ENCODE measurements at places on chromosomes 5 and 9.

- DNase-seq: no peak
Observed at GRCh38 chr5:132268769-132269551, 11.5 kb downstream of the PDLIM4 start.

GRCh38 chr5:98929710-98930298 is 997 bp upstream of the CHD1 start:
- no peak for DNase-seq

GRCh38 chr5:6497262-6497661 is 48.6 kb downstream of the UBE2QL1 start:
- DNase-seq: no peak

GRCh38 chr9:114953959-114954358 is 23.6 kb upstream of the TNFSF8 start:
- DNase-seq: no peak

GRCh38 chr5:160616712-160617497 is 195.2 kb downstream of the PTTG1 start:
- DNase-seq: no peak

GRCh38 chr5:151647320-151647861 is 39.3 kb downstream of the SPARC start:
- DNase-seq: no peak

DNA sequence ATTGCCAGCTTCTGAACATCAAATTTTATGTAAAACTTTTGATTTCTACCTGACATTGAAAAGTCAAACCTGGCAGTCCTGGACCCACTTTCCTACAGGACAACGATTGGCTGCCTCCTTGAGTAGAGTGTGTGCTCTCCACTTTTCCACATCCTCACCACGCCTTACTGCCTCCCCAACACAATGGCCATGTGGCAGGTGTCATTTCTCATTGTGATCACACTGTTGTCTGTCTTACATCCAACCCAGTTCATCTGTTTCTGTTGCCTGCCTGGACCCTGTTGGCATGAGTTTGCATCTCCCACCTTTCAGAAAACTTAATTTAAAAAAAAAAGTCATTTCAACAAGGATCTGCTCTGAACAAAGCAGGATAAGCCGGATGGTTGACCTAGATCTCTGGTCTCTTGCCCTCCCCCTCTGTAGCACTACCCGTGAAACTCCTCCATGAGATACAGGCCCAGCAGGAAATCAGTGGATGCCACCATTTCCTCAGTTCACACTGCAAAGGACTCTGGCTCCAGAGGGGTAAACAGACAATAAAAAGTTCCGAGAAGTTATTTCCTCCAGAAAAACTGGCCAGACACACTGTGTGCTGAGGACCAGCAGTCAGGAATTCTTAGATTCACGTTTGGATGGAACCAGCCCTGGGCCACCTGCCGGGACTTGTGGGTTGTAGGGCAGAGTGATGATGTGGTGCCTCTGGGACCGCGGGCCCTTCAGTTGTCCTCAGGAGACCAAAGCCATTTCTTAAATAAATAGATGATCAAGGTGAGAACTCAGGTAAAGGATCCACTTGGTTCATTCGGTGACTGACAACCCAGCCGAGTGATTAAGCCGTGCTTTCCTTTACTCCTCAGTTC is 48.6 kb downstream of the AMBP start:
- no peak for DNase-seq

- DNase-seq: no peak
Observed at GRCh38 chr5:97968346-97968745, 785.3 kb upstream of the RIOK2 start.

DNA sequence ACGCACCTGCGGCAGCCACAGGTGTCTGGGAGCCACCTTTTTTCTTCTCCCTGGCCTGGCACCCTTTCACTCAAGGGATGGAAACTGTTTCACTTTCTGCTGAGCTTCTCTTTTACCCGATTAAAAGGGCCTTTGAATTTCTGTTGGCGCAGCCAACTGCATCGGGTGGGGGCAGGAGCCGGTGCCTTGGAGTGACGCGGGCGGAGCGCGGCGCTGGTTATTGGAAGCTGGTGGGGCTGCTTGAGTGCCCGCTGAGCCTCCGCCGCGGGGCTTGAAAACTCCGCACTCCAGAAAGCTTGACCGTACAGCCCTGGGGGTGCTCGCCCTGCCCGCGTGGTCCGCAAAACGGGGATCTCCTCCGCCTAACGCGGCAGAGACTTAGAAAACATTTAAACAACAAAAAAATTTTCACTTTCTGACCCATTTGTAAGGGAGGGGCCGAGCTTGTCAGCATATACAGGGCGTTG is 52.0 kb upstream of the TJP2 start:
- peak; percentile 23 for DNase-seq

DNA sequence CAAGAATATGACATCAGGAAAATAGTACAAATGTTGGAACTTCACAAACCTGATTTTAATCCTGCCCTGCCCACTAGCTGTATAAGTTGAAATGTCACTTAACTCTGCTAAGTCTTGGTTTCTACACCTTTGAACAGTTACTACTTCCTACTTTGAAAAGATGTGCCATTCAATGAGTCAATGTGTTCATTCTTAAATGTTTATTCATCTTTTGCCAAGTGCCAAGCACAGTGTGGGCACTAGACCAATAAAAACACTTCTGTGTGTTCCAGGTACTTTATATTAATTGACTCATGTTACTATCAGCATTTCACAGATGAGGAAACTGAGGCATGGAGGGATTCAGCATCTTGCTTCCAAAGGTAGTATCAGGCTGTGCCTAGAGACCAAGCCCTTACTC is 12.8 kb downstream of the PDCL start:
- no peak for DNase-seq

GRCh38 chr5:160524827-160525226 is 103.2 kb downstream of the PTTG1 start:
- no peak for DNase-seq

GRCh38 chr5:128538250-128539037 is 399 bp upstream of the FBN2 start:
- no peak for DNase-seq

DNA sequence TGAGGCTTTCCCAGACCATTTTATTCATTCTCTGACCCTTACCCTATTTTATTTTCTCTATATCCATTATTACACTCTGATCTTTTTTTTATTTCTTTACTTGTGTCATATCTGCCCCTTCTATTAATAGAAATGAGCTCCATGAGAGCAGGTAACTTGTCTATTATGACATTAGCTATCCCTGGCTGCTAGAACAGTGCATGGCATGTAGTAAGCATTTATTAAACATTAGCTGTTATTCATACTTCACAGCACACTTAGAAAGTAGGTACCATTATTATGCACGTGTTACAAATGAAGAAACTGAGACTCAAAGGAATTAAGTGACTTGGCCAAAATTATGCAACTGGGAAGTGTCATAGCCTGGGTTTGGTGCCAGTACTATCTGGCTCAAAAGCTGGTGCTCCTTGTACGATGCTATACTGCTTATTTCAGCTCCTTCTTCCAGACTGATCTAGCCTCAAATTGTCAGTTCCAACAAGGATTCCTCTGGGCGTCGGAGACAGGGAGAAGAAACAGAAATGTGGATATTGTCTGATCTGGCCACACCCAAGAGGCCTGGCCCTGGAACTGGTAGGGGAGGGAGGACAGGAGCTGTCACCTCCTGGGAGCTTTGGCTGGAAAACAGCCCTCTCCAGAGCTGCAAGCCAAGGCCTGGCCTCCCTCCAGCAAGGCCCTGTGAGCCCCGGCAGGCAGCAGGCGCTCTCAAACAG is 10.8 kb upstream of the NIPAL4 start:
- DNase-seq: no peak

GRCh38 chr5:40685976-40686486 is 6.3 kb downstream of the PTGER4 start:
- DNase-seq: no peak

DNA sequence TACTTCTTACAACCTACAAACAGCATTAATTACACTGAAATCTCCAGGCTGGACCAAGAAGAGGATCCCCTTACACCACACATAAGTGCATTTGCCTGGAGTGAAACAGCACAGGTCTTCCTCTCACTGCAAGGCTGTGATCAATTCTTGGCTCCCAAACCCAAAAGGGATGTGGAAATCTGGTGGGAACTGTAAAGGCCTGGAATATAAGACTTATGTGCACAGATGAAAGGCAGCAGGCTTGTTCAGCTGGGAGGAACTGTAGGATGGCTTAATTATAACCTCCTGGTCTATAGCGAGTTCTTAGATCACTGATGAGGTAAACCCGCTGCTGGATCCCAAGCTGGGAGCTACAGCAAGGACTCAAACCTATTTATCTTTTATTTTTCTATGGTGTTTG is 182.9 kb upstream of the TNC start:
- no peak for DNase-seq

DNA sequence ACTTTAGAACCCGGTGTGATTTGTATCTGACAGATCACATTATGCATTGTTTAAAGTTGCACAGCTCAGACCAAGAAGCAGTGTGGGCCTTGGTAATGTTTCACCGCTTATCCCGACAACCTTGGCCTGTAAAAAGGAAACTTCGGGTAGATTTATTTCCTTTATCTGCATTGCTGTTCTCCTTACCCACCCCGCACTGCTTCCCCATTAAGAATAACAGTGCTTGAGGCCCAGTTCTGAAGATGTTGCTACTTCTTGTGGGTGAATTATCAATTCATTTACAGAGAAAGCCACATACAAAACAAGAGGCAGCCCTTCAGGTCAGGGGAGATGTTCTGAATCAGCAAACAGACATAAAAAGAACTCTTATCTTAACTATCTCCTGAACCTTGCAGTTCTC is 8.4 kb downstream of the SMARCA2 start:
- DNase-seq: no peak

DNA sequence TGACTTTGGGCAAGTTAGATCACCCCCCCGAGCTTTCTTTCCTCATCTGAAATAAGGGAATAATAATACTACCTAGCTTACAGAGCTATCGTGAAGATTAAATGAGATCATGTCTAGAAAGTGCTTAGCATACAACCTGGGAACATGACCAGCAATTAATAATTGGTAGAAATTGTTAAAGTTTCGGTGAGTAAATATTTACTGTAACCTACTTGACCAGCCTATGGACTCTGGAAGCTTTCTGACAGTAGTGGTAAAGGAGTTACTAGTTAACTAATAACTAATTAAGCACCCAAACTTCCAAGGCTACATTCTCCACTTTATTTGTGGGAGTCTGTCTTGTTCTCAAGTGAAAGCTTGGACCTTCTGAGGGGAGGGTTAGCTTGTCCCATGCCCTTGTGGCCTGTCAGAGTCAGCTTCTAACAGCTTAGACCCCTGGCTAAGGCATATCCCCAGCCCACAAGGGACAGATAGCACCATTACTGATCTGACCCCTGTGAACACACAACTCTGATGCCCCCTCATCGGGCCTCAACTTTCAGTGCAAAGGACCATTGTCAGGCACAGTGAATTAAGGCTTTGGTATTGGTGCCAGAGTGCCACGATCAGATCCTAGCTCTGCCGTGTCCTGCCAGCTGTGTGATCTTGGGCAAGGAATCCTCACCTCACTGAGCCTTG is 58.7 kb upstream of the SAP30L start:
- DNase-seq: no peak

- no peak for DNase-seq
Observed at GRCh38 chr9:132770770-132771310, 100.6 kb downstream of the GTF3C4 start.

- DNase-seq: no peak
Observed at GRCh38 chr9:87682618-87683017, 43.3 kb upstream of the CTSL start.

GRCh38 chr9:127351182-127352166 is 45.5 kb upstream of the SLC2A8 start:
- no peak for DNase-seq

GRCh38 chr9:18857334-18857733 is 175.7 kb downstream of the SAXO1 start:
- no peak for DNase-seq

GRCh38 chr5:179794171-179794570 is 385 bp downstream of the LTC4S start:
- no peak for DNase-seq

DNA sequence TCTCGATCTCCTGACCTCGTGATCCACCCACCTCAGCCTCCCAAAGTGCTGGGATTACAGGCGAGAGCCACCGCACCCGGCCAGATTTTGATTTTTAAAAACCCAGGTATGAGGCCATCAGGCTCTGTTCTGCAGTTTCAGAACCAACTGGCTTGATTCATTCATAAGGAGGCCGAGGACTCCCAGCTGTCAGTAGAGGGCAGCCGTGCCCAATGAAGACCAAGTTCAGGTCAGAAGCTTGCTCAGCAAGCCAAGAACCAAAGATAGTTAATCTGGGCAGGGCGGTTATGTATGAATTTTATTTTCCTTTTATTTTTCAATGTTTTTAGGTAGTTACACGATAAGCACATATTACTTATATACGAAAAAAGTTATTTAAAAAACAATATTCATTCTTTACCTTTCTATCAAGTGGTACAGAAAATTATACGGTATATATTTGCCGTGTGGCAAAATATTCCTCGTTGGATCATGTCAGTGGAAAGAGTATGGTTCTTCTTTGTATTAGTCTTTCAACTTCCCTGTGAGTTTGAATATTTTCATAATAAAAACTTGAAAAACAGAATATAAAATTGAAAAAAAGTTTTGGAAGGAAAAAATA is 18.0 kb downstream of the MGAT1 start:
- DNase-seq: no peak

DNA sequence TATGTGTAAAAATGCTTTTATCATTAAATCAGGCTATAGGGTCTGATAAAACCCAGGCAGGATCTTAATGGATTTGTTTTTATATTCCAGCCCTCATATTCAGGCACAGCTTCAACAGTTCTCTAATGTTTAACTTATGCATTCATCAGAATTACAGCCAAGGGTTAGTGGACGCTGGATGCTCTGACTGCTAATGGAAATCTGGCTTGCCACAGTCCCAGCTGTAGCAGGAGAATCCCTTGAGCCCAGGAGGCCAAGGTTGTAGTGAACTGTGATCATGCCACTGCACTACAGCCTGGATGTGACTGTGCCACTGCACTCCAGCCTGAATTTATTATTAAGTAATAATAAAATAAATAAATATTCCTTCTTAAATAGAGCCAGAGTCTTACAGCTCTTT is 98.0 kb downstream of the SLC25A46 start:
- DNase-seq: no peak

DNA sequence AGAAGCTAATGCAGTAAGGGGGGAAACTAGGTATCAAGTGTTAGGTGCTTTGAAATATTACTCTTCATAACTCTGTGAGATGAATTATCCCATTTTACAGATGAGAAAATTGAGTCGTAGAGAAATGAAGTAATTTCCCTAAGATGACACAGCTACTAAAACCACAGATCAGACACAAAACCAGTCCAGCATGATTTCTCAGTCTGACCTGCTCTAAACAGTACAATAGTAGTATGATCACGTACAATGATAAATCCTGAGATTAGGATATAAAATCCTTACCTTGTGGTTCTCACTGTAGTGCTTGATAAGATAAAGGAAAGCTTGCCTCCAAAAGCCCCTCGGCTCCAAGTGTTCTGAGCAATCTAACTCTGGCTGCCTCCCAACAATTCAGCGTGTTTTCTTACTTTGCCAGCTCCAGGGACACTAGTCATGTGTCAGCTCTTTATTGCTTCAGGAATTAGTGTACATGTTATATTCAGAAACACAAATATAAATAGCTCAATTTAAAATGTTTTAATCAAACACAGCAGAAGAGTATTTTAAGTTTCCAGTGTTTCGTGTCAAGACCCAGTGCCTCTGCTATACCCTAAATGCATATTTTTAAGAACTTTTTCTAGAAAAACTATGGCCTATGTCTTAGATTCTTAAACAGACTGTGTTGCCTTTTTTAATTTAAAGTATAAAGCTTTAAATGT is 243.6 kb downstream of the DENND1A start:
- DNase-seq: peak; percentile 63
